ENCODE measurements at places on chromosomes 6 and 20.

DNA sequence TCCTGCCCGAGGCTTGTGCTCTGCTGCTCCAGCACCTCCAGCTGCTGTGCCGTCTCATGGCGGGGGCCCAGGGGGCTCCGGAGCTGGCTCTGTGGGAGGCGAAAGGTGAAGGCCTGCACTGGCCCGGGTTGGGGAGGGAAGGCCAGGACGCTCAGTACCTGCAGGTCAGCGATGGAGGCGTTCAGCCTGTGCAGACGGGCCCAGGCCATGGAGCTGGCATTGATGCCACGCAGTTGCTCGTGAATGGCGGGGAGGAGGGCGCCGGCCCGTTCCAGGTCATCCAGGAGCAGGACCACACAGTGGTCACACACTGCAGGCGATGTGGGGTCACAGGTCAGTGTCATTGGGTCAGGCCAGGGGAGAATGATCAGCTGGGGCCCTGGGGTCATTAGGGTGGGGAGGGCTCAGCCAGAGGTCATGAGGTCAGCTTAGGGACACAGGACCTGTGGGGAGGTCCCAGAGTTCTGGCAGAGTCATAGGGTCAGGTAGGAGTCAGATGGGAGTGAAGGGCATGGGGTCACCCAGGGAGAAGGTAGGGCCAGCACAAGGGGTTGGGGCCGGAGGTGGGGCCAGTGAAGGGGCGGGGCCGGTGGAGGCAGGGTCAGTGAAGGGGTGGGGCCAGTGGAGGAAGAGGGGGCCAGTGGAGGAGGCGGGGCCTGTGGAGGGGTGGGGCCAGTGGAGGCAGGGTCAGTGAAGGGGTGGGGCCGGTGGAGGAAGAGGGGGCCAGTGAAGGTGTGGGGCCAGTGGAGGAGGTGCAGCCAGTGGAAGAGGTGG is 18.0 kb downstream of the ADRM1 start:
- no peak for DNase-seq

GRCh38 chr20:57834306-57835073 is 124.7 kb upstream of the PMEPA1 start:
- DNase-seq: no peak

GRCh38 chr6:150937132-150937906 is 71.8 kb downstream of the MTHFD1L start:
- DNase-seq: peak; percentile 71

- DNase-seq: no peak
Measured at GRCh38 chr6:127216810-127217789, 49.6 kb upstream of the RNF146 start.

DNA sequence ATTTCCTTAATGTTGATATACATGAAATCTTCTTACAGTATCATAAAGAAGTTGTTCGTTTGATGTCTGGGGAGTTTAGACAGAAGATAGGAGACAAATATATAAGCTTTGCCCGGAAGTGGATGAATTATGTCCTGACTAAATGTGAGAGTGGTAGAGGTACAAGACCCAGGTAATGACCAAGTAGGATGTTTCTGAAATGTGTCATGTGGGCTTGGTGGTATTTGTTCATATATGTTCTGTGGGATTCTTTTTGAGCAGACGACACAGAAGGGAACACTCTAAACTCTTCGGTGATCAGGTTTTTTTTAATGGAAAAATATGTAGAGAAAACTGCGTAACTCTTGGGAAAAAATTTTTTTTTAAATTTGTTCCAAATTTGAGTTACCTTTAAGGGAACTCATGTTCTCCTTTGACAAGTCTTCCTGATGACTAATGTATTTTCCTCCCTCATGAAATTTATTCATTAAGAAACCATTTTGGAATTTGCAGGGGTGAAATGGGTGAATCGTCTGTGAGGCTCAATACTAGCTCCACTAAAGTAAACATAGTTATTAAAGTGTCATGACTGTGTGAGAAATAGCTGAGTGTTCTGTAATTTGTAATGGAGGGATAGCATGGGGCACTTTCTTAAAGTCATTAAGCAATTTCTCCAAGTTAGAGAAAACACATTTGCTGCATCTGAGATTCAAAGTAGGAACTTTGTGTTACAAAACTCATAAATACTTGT is 100.6 kb downstream of the MAP3K4 start:
- no peak for DNase-seq

DNA sequence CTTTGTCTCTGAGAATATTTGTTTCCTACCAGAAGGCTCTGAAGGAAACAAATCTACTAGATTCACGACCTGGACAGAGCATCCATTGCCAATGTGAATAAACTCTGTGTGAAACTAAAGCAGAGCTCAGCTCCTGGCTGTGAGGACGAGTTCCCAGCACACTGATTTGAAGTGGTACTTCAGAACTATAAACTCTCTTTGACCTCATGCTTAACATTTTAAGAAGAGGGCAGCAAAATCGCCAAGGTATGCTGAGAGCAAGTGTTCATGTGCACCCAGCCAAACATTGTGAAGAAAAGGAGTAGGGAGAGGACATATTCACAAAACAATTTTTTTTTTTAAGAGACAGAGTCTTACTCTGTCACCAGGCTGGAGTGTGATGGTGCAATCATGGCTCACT is 33.7 kb upstream of the ZNF133 start:
- DNase-seq: no peak

- no peak for DNase-seq
Measured at GRCh38 chr20:22383156-22383555, 201.2 kb downstream of the FOXA2 start.

DNA sequence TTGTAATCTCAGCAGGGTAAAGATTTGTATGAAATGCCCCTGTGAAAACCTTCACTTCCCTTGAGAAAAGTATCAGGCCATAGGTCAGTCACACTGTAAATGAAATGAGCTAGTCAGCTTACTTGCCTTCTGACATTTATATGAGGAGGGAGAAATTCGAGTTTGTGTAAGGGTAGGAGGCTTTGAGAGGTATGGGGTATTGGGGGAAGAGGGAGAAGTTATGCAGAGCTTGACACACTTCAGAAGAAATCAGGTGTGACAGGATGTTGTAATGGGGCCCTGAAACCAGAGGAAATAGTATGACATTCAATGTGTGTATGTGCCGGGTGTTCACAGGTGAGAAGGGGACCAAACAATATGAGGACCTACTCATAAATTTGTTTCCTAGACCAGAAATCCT is 64.2 kb upstream of the CCN6 start:
- no peak for DNase-seq

DNA sequence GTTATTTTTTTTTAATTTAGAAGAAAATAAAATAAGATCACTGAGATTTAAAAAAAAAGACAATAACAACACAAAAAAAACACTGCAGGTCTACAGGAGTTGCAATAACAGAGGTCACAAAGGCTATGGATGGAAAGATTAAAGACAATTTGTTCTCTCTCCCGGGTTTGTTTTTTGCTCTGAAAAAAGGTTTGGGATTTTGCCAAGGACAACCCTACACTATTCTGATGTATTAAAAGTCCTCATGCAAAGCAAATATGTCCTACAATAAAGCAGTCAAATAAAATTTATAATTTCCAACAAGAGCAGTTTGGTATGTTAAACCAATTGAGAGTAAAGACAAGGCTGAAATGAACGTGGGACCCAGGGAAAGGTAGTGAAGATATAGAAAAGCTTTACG is 55.6 kb downstream of the PTPRK start:
- DNase-seq: no peak

DNA sequence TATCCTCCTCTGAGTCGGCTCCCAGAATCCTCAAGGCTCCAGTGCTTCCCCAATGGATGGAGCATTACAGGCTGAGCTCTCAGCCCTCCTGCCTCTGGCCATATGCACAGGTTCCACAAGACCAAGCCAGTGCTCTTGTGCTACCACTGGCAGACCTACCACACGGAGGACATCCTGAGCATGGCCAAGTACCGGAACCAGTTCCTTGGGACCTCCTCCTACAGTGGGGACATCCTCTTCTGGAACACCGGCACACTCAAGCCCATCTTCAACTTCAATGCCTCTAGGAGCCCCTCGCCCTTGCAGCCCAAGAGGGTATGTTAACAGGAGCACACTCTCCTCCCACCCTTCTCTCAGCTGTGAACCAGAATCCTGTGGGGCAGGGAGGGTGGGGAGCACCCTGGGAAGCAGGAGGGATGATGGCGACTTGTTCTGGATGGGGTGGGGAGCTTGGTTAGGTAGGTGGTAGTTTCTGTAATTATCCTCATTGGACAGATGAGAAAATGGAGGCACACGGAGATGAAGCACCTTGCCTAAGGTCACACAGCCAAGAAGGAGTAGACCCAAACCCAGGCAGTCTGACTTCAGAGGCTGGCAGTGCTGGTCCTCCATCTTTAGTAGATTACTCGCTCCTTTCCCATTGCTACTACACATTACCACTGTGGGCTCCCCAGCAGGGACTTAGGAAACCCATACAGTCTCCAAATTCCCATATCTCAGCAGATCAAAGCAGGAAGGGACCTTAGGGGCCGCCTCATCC is 58.6 kb downstream of the EFCAB8 start:
- DNase-seq: no peak

- no peak for DNase-seq
Measured at GRCh38 chr6:3631877-3632276, 119.6 kb downstream of the PXDC1 start.

- no peak for DNase-seq
Measured at GRCh38 chr6:164108092-164108491, 693.6 kb downstream of the QKI start.

DNA sequence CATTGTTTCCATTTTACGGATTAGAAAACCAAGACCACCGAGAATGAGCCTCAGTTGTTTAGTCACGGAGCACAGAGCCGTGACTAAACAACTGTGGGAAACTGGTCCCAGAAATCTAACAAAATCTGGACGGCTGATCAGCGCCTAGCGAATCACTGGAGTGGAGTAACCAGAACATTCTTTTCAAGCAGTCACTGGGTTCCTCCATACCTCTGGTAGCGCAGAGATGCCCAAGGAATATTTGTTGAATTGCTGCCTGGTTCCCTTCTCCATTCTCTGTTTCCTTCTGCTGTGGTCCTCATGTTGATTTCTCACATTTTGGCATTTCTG is 62.0 kb downstream of the GPX5 start:
- no peak for DNase-seq

DNA sequence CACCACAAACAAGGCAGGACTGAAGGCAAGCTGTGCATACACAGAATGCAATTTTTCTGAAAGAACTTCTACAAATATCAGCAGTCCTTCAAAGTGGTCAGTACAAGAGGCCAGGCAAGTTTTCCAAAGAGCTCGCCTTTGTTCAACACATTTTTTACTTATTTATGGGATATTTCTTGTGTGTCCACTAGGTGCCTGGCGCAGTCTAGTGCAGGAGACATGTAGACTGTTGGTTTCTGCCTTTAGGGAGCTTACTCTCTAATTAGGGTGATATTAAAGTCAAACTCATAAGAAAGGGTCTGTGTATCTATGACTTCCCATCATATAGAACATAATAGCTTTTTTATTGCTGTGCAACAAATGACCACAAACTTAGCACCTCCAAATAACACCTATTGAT is 21.2 kb upstream of the VEGFA start:
- DNase-seq: no peak

- DNase-seq: no peak
Measured at GRCh38 chr6:128491100-128491581, 29.3 kb downstream of the PTPRK start.

- no peak for DNase-seq
Measured at GRCh38 chr6:85372188-85372914, 77.5 kb upstream of the NT5E start.

DNA sequence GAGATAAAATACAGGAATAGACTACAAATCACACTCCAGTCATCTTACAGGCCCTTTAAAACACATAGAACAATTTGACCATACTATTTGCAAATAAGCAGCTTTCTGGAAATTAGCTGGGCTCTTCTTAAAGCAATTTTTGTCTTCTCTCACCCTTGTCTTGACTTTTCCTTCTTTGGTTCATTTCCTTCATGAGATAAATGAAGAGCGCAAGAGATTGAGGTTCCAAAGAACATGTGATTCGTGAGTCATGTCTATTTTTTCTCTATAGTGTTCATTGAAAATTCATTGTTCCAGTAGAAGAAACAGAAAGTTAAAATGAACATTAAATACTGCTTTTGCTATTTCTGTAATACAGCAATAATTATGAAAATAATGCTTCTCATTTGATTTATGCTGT is 33.9 kb downstream of the PRDM1 start:
- DNase-seq: no peak

GRCh38 chr6:111087871-111088667 is 766 bp downstream of the SLC16A10 start:
- no peak for DNase-seq

DNA sequence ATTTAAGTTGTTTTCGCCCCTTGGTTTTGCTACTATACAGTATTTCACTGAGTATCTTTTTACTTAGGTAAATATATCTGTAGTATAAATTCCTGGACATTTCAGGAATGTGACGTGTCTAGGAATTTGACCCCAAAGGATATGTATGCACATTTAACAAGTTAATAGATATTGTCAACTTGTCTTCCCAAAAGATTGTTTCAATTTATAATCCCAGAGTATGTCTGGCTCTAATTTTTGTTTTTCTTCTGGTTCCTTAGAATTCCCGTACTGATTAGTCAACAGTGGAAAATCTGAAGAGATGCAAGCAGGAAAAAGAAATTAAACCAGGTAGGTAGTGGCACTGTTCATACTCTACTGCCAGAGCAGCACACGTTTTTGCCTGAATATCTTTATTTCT is 7.2 kb downstream of the PKIG start:
- DNase-seq: no peak

DNA sequence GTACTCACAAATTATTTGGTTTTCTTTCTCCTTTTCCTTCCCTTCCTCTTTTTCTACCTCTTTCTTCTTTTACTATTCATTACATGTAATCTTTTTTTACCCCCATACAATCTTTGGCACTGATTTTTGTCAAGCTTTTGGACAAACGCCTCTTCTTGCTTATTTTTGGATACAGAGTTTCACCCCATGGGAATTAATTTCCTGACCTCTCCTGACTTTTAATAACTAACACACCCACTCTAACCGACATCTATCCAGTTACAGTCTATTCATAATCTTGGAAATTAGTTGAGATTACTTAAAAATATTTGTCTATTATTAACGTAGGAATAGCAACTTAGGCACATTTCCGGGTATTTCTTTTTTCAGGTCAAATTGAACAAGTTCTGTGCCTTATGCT is 101.2 kb downstream of the HDGFL1 start:
- no peak for DNase-seq

DNA sequence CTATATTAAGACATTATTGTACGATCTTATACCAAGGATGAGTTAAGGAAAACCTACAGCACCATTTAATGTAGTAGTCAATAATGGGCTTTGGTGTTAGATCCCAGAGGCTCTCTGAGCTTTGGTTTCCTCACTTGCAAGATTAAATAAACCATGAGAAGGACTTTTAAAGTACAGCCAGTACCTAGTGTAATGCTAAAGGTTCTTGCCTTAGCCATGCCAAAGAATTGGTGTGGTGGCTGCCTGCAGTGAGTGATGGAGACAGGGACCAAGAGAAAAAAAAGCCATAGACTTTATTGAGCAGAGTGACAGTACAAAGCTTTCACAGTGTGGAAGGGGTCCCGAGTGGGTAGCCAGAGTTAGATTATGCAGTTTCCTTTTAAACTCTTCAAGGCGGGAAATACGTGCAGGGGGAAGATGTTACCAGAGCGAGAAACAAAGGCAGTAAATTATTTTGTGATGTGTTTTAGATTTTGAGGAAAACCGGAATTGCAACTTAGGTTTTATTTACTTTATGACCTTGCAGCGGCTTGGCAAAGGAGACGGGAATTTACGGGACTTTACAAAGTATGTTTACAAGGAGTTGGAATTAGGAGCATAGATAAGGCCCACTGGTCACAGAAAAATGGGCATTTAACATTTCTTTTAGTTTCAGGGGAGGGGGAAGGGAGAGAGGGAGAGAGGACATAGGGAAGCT is 100.4 kb downstream of the MYO6 start:
- DNase-seq: no peak

- no peak for DNase-seq
Measured at GRCh38 chr20:37108676-37109075, 12.9 kb upstream of the RBL1 start.

- no peak for DNase-seq
Measured at GRCh38 chr20:24567508-24567907, 98.1 kb downstream of the SYNDIG1 start.
